ENCODE measurements at places on chromosomes 16 and 17.
A peak's percentile ranks its signal among the peaks of the same experiment; 100 is the strongest.

- no peak for DNase-seq
Measured at GRCh38 chr17:4733073-4733531, 1.9 kb downstream of the MED11 start.

DNA sequence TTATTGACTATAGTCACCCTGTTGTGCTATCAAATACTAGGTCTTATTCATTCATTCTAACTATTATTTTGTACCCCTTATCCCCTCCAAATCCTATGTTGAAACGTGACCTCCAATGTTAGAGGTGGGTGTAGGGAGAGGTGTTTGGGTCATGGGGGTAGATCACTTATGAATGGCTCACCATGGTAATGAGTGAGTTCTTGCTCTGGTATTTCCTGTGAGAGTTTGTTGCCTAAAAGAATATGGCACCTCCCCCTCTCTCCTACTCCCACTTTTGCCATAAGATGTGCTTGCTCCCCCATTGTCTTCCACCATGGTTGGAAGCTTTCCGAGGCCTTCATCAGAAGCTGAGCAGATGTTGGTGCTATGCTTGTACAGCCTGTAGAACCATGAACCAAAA is 59.3 kb upstream of the BRD7 start:
- no peak for DNase-seq

GRCh38 chr17:74020522-74020921 is 183.0 kb upstream of the RPL38 start:
- no peak for DNase-seq

DNA sequence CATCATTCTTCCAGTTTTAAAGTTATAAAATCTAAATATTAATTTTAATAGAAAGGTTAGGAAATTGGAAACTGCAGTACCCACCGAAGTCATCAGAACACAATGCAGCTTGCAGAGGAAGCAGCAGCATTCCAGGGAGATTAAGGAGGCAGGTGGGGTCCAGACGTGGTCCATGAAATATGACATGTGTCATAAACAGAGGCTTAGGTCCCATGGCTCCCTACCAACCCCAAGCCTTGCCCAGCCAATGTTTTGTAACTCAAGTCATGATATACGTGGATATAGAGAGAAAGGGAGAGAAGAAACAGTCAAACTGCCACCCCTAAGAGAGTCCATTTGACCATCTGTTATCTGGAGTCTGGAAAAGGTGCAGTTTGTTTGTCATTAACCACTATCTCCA is 670.0 kb downstream of the TOX3 start:
- no peak for DNase-seq

DNA sequence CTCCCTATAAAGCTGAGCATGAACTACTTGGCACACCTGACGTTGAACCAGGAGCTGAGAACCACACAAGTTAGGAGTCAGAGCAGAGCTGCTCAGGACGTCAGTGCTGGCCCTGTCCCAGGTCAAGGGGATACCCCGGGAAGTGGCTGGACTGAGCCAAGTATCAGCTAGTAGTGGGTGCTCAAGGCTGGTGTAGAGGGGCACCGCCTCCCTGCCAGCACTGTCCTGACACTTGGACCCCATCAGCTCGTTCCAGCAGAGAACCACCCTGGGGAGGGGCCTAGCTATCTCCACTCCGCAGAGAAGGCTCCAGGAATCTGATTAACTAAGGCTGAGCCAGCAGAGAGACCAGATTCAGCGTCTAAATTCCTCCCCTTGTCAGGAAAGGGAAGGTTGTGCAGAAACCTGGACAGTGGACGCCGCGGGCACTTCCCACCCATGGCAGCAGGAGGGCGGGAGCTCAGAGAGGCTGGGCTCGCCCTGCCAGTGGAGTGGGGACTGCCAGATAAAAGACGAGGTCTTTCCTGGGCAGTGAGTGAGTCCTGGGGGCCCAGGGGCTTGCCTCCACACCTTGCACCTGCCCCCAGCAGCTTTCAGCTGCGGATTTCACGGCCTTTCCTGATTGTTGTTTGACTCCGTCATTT is 21.0 kb downstream of the C16orf90 start:
- no peak for DNase-seq

GRCh38 chr16:720447-720989 is 428 bp upstream of the ANTKMT start:
- DNase-seq: peak; percentile 79

DNA sequence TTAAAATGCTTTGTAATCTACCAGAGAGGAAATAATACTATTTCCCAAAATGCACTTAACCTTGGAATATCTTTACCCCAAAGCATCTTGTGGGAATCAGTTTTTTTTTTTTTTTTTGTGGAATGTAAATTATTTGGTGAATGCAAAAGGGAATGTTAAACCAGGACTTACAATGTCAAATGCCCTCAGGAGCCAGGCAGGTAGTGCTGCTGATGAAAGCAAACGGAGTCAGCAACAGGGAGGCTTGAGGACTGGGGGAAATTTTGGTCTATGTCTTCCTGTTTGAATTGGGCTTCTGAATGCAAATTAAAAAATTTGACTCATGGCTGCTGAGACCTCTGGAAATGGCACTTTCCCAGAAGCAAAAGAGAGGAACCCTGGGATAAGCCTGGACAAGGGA is 96.5 kb upstream of the NLRP1 start:
- DNase-seq: no peak
